Placental pericyte (primary cell): ENCODE measurements at places on chromosomes 5 and 9. TPM values are rescaled to one million over a fixed set of nuclear protein-coding genes. Genes with fewer than 3 reads are reported as not detected.

The PCDHB13 gene
- 0.22 and 0.29 TPM in 2 replicates for total RNA-seq

The CMYA5 gene
- total RNA-seq = 0.29 and 2.0 TPM in 2 replicates

The C5orf58 gene
- total RNA-seq = under 0.01 TPM in 1 of 2 replicates, not detected in the other

The SYK gene
- total RNA-seq = under 0.01 TPM in 1 of 2 replicates, not detected in the other

The LCN15 gene
- not detected in 2 replicates for total RNA-seq
